ENCODE measurements at places on chromosomes 6 and 20. TPM values are rescaled to one million over a fixed set of nuclear protein-coding genes. Genes with fewer than 3 reads are reported as not detected.
A peak's percentile ranks its signal among the peaks of the same experiment; 100 is the strongest.

- H3K27ac ChIP-seq, result no peak overlapping the region
- DNase-seq, result no peak
- H3K36me3 ChIP-seq, result no peaks in the 10 kb centered on the region
- H3K4me1 ChIP-seq, result no peaks in the 10 kb centered on the region
- H3K4me3 ChIP-seq, result no peak overlapping the region
These were observed 2.6 kb downstream of the TDRD6 start for GRCh38 chr6:46690141-46690755.

GRCh38 chr20:63177134-63177784 lies 38.7 kb downstream of the YTHDF1 start:
- H3K27me3 ChIP-seq, result peaks cover 53% of the 10 kb centered on the region
- H3K4me3 ChIP-seq, result peak overlapping the region; percentile 43
- no peak overlapping the region for H3K27ac ChIP-seq
- no peak for DNase-seq
- peaks cover 6% of the 10 kb centered on the region for H3K4me1 ChIP-seq

DNA sequence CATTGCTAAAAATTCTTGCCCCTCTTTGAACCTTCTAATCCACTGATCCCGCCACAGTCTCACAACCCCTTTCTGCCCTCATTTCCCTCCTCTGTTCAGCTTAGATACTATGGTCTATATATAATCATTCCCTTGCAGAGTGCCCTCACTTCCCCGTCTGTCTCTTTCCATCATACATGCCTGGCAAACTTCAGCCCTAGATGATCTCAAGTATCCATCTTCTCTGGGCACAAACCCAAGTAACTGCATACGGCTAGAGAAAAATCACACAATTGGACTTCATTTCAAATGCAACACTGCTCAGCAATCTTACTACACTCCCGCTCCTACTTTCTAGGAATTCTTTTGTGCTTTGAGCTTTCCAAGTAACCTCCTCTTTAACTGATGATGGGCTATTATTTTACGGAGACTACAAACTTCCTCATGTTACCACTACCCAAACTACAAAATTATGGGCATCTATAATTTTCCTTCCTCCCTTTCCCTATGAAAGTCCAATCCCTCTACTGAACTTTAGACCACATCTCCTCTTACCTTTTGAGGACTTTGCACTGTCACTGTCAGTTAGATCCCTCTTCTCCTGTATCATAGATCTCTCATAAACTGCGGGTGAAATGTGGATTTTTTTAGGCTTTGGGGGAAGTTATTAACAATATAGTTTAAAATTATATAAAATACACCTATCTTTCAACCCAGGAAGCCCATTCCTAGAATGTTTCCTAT lies 135.6 kb downstream of the BTBD9 start:
- H3K27ac ChIP-seq, result no peak overlapping the region
- H3K4me3 ChIP-seq, result no peak overlapping the region
- H3K4me1 ChIP-seq, result peaks cover 11% of the 10 kb centered on the region
- no peaks in the 10 kb centered on the region for H3K36me3 ChIP-seq
- no peaks in the 10 kb centered on the region for H3K27me3 ChIP-seq

GRCh38 chr6:152457949-152458624 lies 179.1 kb downstream of the SYNE1 start:
- H3K4me1 ChIP-seq, result no peaks in the 10 kb centered on the region
- H3K4me3 ChIP-seq, result no peak overlapping the region
- H3K36me3 ChIP-seq, result no peaks in the 10 kb centered on the region

Gene CCM2L
- total RNA-seq, result 38.6 TPM

- no peaks in the 10 kb centered on the region for H3K36me3 ChIP-seq
- no peak overlapping the region for H3K27ac ChIP-seq
- DNase-seq, result no peak
- no peaks in the 10 kb centered on the region for H3K4me1 ChIP-seq
These were observed 312.3 kb downstream of the KIF16B start for GRCh38 chr20:16260911-16261310.

DNA sequence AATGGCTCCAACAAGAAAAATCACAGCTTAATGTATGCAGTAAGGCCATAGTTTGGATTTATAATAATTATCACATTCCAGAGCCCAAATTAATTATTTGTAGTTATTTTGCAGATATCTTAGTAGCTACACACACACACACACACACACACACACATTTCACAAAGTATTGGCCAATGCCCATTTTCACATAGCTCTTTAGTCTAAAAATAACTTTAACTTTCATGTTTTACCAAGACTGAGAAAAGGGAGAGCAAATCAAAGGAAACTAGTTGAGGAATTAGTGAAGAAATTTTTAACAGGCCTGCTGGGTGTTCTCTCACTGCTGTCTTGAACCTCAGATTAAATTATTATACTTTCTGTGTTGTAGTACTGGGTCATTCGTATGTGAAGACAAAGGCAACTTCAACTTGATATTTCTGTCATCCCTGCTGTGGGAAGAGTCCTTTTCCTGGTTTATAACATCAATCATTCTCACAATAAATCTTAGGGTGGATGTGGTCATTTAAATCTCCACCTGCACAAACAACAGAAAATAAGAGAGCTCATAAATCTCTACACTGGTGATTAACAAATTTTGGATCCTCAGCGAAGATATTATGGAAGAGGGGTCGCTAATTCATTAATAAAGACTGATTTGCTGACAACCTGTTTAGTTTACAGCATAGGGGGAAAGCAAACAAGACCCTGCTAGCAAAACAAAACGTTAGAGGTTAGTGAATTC lies 1.6 kb upstream of the TCF21 start:
- no peak for DNase-seq
- H3K4me1 ChIP-seq, result peaks cover 7% of the 10 kb centered on the region
- no peak overlapping the region for H3K4me3 ChIP-seq
- no peak overlapping the region for H3K27ac ChIP-seq
- H3K27me3 ChIP-seq, result peaks cover 33% of the 10 kb centered on the region
- H3K36me3 ChIP-seq, result no peaks in the 10 kb centered on the region

DNA sequence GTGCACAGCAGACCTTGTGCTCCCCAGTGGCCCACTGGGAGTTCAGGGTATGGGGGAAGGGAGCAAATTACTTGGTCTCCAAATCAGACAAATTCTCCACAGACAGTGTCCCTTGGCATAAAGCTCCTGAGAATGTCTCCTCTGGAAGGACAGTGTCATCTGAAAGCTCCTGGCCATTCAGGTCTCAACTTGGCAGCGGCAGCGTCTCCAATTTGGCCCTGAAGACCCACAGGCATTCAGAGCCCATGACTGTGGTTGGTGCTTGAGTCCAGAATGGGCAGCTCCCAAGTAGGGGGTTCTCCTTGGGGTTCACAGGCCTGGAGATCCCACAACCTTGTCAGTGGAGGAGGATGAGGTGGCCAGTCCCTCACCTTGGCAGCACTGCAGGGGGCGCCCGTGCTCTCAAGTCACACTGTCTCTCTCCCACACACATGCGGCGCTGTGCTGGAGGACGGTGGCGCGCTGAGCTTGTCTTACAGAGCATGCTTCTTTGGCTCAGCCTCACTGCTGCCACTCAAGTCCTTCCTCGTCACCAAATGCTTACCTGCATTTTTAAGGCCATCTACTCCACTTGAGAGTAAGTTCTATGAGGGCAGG lies 20.7 kb downstream of the DYNLRB1 start:
- H3K27me3 ChIP-seq, result no peaks in the 10 kb centered on the region
- H3K27ac ChIP-seq, result no peak overlapping the region

- H3K36me3 ChIP-seq, result no peaks in the 10 kb centered on the region
- no peak for DNase-seq
- no peaks in the 10 kb centered on the region for H3K27me3 ChIP-seq
These were observed 25.8 kb downstream of the SERPINB9 start for GRCh38 chr6:2877057-2877882.

Gene ZNF343
- 0.64 TPM for total RNA-seq

DNA sequence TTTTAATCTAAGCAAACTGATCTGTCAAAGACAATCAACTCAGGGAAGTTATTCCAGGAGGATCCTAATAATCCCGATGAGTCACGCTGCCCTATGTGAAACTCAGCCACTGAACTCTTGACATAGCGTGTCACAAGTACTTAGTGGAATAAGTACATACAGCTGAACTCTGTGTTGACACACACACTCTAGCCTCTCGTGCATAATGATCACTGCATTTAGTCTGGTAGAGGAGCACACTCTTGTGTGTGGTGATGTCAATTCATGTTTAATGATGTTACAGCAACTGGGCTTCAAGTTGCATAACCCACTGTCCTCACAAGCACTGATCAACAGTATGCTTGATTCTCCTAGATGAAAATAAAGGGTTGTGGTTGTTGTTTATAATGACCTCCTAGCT lies 148.3 kb downstream of the HACE1 start:
- no peaks in the 10 kb centered on the region for H3K36me3 ChIP-seq
- H3K4me1 ChIP-seq, result no peaks in the 10 kb centered on the region
- H3K27me3 ChIP-seq, result no peaks in the 10 kb centered on the region
- H3K4me3 ChIP-seq, result no peak overlapping the region
- no peak overlapping the region for H3K27ac ChIP-seq

- H3K36me3 ChIP-seq, result no peaks in the 10 kb centered on the region
- no peaks in the 10 kb centered on the region for H3K4me1 ChIP-seq
- H3K27ac ChIP-seq, result peak overlapping the region; percentile 99
These were observed 471 bp downstream of the EZR start for GRCh38 chr6:158818581-158819212.

DNA sequence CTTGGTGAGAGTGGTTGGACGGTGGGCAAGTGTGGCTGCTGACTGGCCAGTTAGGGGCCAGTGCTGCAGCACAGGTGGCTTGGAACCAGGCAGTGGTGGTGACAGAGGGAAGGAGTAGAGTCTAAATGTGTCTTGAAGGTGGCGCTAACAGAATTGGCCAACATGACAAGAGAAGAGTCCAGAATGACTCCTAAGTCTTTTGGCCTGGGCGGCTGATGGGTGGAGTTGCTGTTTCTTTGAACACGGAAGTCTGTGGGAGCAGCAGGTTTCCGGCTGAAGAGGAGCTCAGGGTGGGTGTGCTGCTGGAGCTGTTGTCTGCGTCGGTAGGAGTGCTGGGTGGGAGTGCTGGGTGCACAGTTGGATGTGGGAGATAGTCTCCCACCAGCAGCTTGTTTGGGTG lies 10.1 kb downstream of the LSM14B start:
- no peaks in the 10 kb centered on the region for H3K4me1 ChIP-seq
- no peak overlapping the region for H3K4me3 ChIP-seq
- H3K36me3 ChIP-seq, result peaks cover 55% of the 10 kb centered on the region
- H3K27me3 ChIP-seq, result no peaks in the 10 kb centered on the region
- no peak overlapping the region for H3K27ac ChIP-seq

Gene RIPOR2
- total RNA-seq, result 49.0 TPM

DNA sequence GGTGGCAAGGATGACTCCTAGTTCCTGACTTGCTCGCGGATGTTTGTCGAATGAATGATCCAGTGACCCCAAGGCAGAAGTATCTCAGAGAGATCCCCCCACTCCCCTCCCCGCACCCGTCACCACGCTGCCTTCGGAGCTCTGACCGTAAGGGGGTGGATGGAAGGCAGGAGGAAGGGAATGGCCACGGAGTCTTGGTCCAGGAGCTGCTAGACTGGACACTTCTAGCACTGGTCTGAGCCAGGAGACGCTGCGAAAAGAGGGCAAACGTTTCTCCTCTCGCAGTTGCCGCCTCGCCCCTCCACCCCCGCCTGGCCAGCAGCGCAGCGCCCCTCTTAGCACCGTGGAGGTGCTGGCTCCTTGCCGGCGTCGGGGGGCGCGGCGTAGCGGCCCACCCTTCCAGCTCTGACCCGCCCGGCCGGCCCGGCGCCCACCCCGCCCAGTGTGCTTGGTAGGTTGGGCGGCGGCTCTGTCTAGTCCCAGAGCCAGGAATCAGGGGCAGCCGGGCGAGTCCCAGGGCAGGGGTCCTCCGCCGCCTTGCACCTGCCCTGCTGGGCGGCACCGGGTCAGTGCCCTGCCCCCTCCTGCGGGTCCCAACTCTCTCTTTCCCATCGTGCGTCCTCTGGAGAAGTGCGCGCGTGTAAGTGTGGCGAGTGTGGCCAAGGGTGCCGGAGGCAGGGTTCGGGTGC lies 2.4 kb upstream of the DBNDD2 start:
- H3K36me3 ChIP-seq, result peaks cover 13% of the 10 kb centered on the region
- H3K27me3 ChIP-seq, result no peaks in the 10 kb centered on the region
- peaks cover 9% of the 10 kb centered on the region for H3K4me1 ChIP-seq
- DNase-seq, result no peak
- H3K27ac ChIP-seq, result peak overlapping the region; percentile 99
- H3K4me3 ChIP-seq, result peak overlapping the region; percentile 81

Gene BPI
- not detected for total RNA-seq

DNA sequence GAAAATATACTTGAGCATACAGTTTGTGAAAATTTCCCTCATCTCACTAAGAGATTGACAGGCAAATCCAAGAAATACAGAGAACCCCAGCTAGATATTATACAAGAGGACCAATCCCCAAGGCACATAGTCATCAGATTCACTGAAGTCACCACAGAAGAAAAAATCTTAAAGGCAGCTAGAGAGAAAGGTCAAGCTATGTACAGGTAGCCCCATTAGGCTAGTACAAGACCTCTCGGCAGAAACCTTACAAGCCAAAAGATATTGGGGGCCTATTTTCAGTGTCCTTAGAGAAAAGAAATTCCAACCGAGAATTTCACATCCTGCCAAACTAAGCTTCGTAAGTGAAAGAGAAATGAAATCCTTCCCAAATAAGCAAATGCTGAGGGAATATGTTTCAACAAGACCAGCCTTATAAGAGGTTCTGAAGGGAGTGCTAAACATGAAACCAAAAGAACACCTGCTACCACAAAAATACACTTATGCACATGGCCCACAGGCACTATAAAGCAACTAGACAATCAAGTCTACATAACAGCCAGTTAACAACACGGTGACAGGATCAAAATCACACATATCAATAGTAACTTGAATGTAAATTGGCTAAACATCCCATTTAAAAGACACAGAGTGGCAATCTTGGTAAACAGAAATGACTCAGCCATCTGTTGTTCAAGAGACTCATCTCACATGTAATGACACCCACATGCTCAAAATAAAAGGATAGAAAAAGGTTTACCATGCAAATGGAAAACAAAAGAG lies 96.3 kb downstream of the FHL5 start:
- H3K27ac ChIP-seq, result no peak overlapping the region
- no peaks in the 10 kb centered on the region for H3K36me3 ChIP-seq
- H3K4me1 ChIP-seq, result no peaks in the 10 kb centered on the region

DNA sequence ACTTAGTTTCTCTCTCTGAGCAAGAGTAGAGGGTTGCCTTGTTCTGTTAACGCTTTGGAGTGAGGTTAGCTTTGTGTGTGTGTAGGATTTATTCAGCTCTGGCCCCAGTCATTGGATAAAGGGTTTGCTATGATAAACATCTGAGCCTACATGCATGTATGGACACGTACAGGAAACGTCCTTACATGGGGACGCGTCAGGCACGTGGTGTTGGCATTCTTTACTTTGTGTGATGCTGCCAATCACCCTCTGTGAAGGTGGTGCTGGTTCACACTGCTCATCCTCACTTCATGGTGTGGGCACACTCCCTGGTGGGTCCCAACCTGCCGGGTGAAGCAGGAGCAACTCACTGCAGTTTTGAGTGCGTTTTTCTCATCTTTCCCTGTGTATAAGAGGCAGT lies 53.4 kb upstream of the CD93 start:
- H3K4me1 ChIP-seq, result peaks cover 10% of the 10 kb centered on the region
- DNase-seq, result no peak
- H3K4me3 ChIP-seq, result no peak overlapping the region
- H3K27me3 ChIP-seq, result no peaks in the 10 kb centered on the region

GRCh38 chr6:34585108-34585507 lies 29.0 kb upstream of the SPDEF start:
- H3K4me1 ChIP-seq, result no peaks in the 10 kb centered on the region
- peaks cover 14% of the 10 kb centered on the region for H3K36me3 ChIP-seq
- no peak overlapping the region for H3K27ac ChIP-seq
- no peak overlapping the region for H3K4me3 ChIP-seq
- DNase-seq, result no peak
- H3K27me3 ChIP-seq, result no peaks in the 10 kb centered on the region
